ENCODE measurements at places on chromosomes 11 and 22. TPM values are rescaled to one million over a fixed set of nuclear protein-coding genes. Genes with fewer than 3 reads are reported as not detected.

VSIG10L2 gene
- not detected for total RNA-seq

PRODH gene
- 0.13 TPM for total RNA-seq

RFPL2 gene
- not detected for total RNA-seq

C2CD3 gene
- total RNA-seq = 27.5 TPM

UBE2L3 gene
- total RNA-seq = 102 TPM

TSPAN18 gene
- total RNA-seq = 28.6 TPM

C22orf42 gene
- not detected for total RNA-seq

JHY gene
- total RNA-seq = not detected

PRG3 gene
- not detected for total RNA-seq

LUZP2 gene
- 28.3 TPM for total RNA-seq

LRP4 gene
- total RNA-seq = 6.6 TPM

KRTAP5-9 gene
- total RNA-seq = not detected

CNGA4 gene
- total RNA-seq = not detected

NCF4 gene
- total RNA-seq = not detected

EHF gene
- total RNA-seq = not detected

P2RY6 gene
- 0.08 TPM for total RNA-seq

OR8H2 gene
- not detected for total RNA-seq

TTLL1 gene
- total RNA-seq = 2.8 TPM

MMP27 gene
- total RNA-seq = not detected

APOBEC3G gene
- not detected for total RNA-seq

DNAJB13 gene
- not detected for total RNA-seq

PLEKHA7 gene
- total RNA-seq = 0.03 TPM

TRIM51 gene
- not detected for total RNA-seq

VPREB1 gene
- total RNA-seq = not detected

PNPLA5 gene
- not detected for total RNA-seq

SLN gene
- 0.36 TPM for total RNA-seq

CD6 gene
- total RNA-seq = not detected

RIMBP3C gene
- 0.28 TPM for total RNA-seq

DEPDC7 gene
- 18.3 TPM for total RNA-seq

JAML gene
- total RNA-seq = not detected

AQP11 gene
- 1.5 TPM for total RNA-seq

CFAP68 gene
- total RNA-seq = 23.1 TPM

HSPB2 gene
- 1.0 TPM for total RNA-seq

SORL1 gene
- total RNA-seq = 0.10 TPM

RBMXL2 gene
- total RNA-seq = not detected

RNF141 gene
- 13.9 TPM for total RNA-seq

GAS2L1 gene
- 6.4 TPM for total RNA-seq

SMC1B gene
- not detected for total RNA-seq
